ENCODE measurements at places on chromosomes 2 and 18.
A peak's percentile ranks its signal among the peaks of the same experiment; 100 is the strongest.

- no peak for DNase-seq
Observed at GRCh38 chr18:54531402-54532065, 59.5 kb upstream of the DYNAP start.

GRCh38 chr18:8460748-8461147, 148.5 kb upstream of the RAB12 start:
- no peak for DNase-seq

DNA sequence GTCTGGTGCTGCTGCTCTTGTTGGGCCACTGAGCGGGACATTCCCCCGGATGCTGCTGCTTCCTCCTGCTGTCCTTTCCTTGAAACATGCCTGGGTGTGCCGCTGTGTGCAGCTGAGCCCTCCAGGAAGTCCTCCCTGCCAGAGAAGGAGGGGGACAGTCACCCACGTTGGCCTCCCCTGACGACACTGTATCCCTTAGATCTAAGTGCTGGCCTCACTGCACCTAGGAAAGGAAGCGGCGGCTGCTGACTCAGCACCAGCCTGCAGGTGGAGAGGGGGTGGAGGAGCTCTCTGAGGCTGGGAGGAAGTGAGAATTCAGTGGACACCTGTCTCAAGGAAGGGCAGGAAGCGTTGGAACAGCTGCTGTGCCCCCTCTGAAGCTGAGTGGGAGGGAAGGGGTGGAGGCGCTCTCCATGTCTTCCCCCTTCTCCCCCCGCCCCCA, 239.8 kb downstream of the HAUS1 start:
- peak; percentile 46 for DNase-seq

GRCh38 chr2:28344756-28345373, 47.8 kb upstream of the FOSL2 start:
- no peak for DNase-seq

- DNase-seq = peak; percentile 59
Observed at GRCh38 chr18:31497836-31498573, at the start of gene DSG2. DSG2 (plus strand) TSS chr18:31498177; CDS start chr18:31498252, 75 bp downstream.

DNA sequence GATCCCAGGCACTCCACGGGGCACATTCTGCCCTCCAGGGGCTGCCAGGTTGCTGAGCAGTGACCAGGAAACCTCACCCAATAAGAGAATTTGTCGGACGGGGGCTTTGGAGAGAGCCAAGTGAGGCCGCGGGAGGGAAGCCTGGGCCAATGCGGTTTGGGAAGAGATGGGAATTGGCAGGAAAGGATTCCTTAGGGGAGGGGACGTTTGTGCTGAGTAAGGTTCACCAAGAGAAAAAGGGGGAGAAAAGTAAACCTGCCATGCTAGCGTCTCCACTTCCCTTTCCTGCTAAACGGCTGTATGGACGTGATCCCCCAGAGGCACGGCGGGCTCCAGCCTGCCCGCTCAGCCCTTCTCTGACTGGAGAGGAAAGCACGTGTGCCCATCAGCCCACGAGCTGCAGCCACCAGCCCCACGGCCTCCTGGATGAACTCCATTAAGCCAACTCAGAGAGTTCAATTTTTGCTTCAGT, 194.4 kb upstream of the ID2 start:
- DNase-seq = no peak

DNA sequence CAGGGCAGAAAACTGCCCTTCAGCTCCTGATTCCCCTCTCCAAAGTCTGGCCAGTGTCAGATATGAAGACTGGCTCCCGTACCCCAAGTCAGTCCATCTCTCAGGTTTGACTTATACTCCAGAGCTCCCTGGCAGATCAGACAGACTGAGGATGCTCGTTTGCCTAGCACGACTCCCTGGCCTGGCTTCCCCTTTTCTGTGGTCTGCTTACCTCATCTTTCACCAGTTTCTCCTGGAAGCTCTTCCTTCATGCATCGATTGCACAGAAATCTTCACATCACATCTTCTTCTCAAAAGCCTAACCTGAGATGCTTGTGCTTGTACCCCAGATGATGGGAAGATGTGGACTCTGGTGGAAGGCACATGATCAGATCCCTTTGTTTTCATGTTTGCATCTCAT, 387.9 kb upstream of the POU3F3 start:
- DNase-seq = no peak

GRCh38 chr18:14922031-14922430, 174.1 kb downstream of the ANKRD30B start:
- no peak for DNase-seq

- DNase-seq = no peak
Observed at GRCh38 chr2:176146101-176146500, 5.2 kb upstream of the HOXD4 start.

GRCh38 chr2:7895289-7895688, 786.6 kb upstream of the ID2 start:
- DNase-seq = no peak

DNA sequence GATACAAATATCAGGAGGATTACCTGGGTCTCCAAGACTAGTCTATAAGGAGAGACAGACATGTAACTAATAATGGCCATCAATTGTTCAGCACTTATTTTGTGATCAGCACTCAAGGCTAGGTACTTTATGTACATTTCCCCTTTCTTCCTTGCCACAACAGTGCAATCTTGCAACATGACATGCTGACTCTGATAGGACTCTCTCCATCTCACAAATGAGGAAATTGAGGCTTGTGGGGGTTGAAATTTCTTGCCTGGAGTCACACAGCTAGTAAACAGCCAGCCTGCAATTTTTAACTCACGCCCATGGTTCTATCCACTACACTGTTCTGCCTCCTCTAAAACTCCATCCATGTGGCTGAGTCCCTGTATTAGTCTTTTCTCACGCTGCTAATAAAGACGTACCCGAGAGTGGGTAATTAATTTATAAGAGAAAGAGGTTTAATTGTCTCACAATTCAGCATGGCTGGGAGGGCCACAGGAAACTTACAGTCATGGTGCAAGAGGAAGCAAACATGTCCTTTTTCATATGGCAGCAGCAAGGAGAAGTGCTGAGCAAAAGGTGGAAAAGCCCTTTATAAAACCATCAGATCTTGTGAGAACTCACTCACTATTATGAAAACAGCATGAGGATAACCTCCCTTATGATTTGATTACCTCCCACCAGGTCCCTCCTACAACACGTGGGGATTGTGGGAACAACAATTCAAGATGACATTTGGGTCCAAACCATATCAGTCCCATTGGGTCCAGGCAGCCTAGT, 302.4 kb downstream of the PLCL1 start:
- DNase-seq = no peak

GRCh38 chr2:154620471-154620870, 78.0 kb upstream of the KCNJ3 start:
- no peak for DNase-seq

GRCh38 chr2:144836635-144837350, 316.9 kb upstream of the ZEB2 start:
- peak; percentile 47 for DNase-seq

GRCh38 chr2:189548666-189549448, 31.7 kb downstream of the SLC40A1 start:
- peak; percentile 70 for DNase-seq

DNA sequence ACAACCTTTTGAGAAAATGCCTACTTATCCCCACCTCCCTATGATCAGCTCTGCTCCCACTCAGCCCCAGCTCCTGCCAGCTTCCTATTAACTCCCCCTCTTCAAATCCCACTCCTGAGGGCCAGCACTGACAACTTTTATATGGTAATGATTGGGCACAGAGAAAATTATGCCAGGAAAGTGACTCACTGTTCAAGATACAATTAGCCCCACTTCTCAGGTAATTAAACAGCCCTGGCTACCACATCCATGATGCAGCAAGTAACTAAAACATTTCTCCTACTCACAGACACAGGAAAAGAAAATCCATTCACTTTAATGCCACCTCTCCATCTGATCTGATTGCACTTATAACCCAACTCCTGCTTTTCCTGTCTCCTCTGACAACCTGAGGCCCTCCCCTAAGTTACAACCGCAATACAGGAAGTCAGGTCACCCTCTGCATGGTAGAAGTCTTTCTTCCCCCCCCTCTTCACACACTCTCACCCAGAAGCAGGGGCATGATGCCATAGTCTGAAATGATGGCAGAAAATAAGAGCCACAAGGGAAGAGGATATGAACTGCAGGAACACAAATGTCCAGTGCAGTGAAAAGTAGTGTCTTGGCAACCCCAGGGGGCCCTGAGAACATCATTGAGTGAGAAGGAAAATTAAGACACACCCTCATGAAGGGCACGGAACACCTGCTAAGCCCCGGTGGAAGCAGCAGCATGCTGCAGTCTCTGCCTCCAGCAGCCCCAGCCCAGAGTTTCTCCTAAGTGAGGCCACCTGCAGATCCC, 54.4 kb downstream of the STK39 start:
- peak; percentile 42 for DNase-seq

DNA sequence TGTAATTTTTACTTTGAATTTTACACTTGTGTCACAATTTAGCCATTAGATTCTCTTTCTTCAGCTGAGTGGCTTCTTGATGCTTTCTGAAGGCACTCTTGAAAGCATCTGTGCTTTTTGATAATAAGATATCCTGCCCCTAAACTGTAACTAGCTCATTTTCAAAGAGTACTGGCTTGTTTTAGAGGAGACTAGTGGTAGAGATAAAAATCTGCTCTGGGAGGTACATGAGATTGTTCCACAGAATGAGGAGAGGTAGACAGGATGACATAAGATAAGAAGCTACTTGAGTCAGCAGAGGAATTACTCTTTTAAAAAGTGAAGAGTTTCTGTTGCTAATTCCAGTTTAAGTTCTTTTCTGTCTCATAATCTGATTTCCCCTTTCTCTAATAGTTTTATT, 10.6 kb downstream of the PLEKHB2 start:
- DNase-seq = no peak

- DNase-seq = peak; percentile 48
Observed at GRCh38 chr2:103959174-103960128, 894.5 kb upstream of the POU3F3 start.

DNA sequence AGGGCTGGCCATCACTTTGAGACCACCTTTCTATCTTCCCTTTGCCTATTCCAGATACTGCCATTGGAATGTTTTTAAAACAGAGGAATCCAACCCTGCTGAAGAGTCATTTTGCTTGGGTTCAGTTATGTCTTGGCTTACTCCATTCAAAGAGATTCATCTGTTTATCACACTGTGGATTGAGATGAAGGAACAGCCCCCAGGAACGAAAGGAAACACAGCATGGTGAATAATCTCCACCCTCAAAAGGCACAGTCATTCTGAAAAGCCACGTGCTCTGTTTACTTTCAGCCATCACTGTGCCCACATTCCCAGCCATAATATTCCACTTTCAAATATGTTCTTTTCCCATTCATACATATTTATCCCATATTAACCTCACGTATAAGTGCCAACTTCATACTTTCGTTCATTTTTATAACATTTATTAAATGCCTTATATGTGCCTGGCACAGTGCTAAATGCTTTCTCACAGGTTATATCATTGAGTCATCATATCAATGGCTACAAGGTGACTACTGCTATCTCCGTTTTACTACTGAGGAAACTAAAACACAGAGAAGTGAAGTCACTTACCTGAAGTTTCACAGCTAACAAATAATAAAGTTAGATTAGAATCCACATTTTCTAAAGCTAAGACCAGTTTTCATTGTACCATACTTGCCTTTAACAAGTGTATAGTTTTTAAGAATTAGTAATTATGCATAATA, 143.6 kb downstream of the OSR1 start:
- no peak for DNase-seq

- no peak for DNase-seq
Observed at GRCh38 chr2:54341656-54342055, 85.6 kb upstream of the TSPYL6 start.

DNA sequence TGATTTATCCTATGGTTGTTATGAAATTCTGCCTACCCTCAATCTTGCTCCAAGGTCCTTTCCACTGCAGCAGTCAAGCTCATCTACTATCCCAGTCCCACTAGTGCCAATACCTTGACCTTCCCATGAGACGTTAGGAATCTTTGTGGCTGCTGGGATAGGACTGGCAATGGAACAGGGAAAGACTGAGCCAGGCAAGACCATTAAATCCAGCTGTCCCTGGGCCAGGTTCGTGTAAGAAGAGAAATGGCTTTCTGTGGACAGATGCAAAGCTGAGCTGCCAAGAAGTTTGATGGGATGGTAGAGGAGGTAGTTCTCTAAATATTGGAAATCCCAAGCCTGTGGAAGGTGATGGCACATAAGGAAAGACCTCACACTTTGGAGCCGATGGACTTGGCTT, 50.1 kb upstream of the TMEM17 start:
- DNase-seq = no peak

DNA sequence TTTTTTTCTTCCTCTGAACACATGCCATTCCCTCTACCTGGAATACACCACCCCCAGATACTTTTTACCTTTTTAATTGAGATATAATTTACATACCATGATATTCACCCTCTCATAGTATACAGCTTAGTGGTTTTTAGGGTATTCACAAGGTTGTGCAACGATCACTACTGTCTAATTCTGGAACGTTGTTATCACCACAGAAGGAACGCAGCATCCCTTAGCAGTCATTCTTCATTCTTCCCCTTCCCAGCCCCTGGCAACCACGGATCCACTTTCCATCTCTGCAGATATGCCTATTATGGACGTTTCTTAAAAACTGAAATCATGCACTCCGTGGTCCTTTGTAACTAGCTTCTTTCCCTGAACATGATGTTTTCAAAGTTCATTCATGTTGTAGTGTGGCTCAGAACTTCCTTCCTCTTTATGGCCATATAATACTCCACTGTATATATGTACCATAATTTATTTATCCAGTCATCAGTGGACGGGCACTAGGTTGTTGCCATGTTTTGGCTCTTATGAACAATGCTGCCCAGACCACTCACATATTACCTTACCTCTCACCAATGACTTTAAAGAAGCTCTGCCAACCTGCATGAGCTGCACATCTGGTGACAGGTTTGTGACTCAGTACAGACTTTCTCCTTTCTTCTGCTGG, 168.9 kb downstream of the CTIF start:
- no peak for DNase-seq

GRCh38 chr18:63982361-63982760, 12.5 kb downstream of the SERPINB8 start:
- no peak for DNase-seq

- DNase-seq = no peak
Observed at GRCh38 chr2:73250872-73251846, 17.1 kb downstream of the CCT7 start.

DNA sequence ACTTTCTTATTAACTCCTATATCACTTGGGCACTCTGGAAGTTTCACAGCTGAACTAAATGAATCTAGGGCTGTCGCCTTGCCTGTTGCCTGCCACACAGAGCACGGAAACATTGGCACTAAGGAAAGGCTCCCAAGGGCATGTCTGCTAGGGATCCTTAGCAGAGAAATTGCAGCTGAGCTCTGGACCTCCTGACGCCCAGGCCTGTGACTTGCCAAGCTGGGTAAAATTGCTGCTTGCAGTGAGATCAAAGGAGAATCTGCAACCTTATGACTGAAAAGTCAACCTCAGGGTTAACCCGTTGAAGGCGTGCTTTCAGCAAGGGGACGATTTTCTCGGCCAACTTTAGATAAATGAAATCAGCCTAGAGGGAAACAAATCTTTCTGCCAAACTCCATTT, 189.8 kb downstream of the NCK2 start:
- no peak for DNase-seq
